Iris pigment epithelial cell (primary cell): ENCODE measurements at places on chromosomes 6 and 20.

DNA sequence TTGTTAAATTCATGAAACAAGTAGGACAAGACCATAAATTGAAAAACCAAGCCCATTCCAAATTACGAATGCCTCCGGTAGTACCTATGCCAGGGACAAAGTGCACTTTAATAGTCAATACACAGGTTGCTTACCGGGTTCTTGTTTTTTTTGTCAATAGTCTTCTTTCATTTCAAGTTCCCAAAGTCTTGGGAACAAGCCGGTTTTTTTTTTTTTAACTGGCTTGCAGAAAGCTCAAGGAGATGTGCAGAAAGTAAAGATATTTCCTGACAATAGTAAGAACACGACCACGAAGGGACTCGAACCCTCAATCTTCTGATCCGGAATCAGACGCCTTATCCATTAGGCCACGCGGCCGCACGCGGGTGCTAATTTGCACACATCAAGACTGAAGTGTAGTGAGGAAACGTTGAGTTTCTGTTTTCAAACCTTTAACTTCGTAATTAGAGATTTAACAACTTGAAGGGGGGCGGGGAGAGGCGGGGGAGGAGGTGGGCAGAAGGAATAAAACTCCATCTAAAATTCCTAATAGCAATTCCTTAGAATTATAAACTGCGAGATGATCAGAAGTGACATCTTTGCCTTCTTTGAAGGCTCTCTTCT, 181.0 kb downstream of the TRIM27 start:
- peak; percentile 86 for DNase-seq

- peak; percentile 39 for DNase-seq
Observed at GRCh38 chr6:122692175-122692598, 82.0 kb downstream of the PKIB start.

DNA sequence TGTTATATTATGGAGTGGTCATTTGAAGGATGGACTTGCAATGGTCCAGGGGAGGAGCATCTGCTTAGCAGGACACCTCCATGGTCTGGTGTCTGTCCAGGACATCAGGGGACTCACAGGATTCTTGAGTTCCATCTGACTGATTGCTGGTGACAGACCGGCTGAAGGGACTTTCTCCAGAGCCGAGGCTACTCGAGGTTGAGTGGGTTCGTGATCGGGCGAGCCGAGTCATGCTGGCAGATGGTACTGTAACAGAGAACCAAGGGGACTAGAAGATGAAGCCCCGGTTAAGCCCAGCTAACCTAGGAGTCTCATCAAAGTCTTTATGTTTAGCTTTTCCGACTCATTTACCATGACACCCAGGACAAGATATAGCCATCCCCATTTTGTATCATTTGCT, 7.5 kb upstream of the SLA2 start:
- no peak for DNase-seq

DNA sequence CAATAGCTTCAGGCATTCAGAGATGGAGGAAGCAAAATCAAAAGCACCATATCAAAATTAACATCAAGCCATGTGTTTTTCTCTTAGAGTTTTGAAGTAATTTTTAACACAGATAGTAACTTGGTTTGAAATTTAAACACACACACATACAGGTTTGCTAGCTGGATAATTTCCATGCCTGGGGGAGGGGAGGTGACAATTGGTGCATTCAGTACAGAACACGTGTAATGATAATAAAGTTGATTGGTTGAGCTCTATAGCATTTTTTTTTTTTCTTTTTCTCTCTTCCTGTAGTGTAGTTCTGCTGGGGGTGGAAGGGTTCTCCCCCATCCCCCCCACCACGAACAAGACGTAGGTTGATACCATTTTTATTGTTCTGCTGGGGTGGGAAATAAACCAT, 564.8 kb downstream of the LMBRD1 start:
- no peak for DNase-seq

DNA sequence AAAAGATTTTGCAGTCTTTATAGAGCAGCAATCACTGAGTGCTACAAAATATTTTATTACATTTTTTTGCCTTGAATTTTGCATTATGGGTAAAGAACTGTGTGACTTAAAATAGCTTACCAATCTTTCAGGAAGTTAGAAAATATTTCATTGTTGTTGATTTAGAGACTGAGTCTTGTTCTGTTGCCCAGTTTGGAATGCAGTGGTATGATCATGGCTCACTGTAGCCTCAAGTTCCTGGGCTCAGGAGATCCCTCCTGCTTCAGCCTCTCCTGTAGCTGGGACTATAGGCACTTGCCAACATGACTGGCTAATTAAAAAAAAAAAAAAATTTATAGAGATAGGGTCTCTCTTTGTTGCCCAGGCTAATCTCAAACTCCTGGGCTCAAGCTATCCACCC, 100.8 kb downstream of the ADGRB3 start:
- DNase-seq, result no peak

GRCh38 chr20:44807684-44808056, 2.7 kb downstream of the RIMS4 start:
- DNase-seq, result no peak
